ENCODE measurements at places on chromosomes 7 and 10. TPM values are rescaled to one million over a fixed set of nuclear protein-coding genes. Genes with fewer than 3 reads are reported as not detected.

The ADIRF gene
- 1.1 TPM for total RNA-seq

The COMTD1 gene
- 12.0 TPM for total RNA-seq

The SVOPL gene
- not detected for total RNA-seq

The GALNT17 gene
- total RNA-seq: under 0.01 TPM

The GRM8 gene
- not detected for total RNA-seq

The ZNF775 gene
- total RNA-seq: 8.2 TPM

The CCSER2 gene
- 22.3 TPM for total RNA-seq

The UCMA gene
- not detected for total RNA-seq

The ACBD5 gene
- 5.2 TPM for total RNA-seq

The NANOS1 gene
- total RNA-seq: 6.0 TPM
